ENCODE measurements at places on chromosomes 5 and 9.

GRCh38 chr9:92492781-92493401 is 10.6 kb upstream of the ASPN start:
- no peak for DNase-seq

DNA sequence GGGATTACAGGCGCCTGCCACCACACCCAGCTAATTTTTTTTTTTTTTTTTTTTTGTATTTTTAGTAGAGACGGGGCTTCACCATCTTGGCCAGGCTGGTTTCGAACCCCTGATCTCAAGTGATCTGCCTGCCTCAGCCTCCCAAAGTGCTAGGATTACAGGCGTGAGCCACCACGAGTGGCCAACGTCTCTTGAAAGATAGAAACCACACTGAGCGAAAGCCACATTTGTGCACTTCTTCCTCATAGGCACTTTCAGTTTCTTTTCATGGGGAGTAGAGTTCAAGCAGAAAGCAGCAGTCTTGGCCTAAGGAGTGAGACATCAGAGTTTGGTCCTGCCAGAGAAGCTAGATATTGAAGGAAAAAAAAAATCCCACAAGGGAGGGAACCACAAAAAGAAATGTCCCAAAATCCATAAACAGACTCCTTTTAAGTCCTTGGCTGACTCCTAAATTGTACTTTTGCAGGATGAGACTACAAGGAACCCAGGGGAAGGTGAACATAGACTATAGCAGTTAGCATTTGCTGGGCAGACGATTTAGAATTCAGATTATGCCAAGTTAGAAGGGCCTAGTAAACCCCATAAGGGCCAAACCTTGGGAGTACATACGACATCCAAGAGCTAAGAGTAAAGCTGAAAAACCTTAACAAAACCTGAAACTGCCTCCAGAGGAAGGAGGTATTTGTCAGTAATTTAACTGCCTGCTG is 43.9 kb upstream of the GLIPR2 start:
- DNase-seq = no peak

DNA sequence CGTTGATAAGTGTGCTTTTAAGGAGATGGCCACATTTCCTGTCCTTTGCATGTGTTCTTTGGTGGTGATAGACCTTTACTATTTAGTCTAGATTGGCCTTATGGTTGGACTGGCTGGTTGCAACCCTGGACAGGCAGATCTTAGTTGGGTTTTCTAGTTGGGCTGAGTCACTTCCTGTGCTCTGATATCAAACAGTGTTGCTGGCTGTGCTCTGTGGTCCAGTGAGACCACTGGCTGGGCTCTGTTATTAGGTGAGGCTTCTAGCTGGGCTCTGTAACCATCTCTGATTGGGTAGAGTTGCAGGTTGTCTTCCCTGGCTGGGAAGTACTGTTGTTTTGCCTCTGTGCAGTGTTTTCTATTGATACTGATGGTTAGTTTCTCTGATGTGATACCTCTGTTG is 432.5 kb downstream of the LRRC70 start:
- no peak for DNase-seq

DNA sequence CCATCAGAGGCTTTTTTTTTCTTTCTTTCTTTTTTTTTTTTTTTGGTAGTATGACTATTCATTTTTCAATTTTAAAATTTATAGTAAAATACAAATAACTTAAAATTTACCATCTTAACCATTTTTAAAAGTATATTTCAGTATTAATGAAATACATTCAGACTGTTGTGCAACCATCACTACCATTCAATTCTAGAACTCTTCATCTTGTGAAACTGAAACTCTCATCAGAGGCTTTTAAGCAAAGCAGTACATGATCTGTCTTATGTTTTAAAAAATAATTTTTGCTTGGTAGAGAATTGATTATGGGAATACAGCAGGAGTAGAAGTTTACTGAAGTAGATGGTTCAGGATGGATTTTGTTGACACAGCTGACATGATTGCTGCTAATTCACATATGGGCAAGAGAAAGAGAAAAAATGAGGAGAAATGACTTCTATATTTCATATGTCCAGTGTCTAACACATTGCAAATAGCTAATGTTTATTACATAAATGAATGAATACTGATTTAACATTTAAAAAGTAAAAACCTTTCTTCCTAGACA is 13.4 kb downstream of the ELOVL7 start:
- DNase-seq = no peak

- no peak for DNase-seq
Observed at GRCh38 chr5:115543365-115544042, 1.1 kb downstream of the FEM1C start.

DNA sequence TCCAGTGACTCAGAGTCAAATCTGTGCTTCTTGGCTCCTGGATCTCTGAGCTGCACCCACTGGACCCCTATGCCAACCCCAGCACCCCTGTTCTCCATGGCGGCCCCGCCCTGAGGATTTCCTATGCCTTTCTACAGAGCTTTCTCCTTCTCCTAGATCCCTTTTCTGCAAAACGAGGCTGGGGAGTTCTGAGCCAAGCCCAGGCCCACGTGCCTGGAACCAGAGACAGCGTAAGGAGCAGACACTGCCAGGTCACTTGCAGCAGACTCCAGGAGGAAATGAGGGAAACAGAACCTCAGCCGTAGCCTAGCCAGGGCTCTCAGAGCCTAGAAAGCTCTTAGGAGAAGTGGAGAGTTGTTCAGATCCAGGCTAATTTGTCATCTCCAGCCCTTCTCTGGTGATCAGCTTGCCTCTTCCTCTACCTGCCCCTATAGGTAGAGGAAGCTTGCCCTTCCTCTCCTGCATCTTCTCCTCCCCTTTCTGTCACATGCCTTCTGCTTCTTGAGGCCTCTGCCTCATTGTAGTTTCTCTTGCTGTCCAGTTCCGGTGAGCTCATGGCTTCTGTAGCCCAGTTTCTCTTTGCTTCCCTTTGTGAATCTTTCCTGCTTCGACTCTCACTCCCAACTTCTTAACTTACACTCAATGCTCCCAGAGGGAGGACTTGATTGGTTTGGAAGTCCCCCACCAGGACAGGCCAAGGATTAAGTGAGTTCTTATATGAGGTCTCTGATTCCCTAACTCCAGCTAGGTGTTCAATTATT is 163.4 kb downstream of the RGS3 start:
- no peak for DNase-seq

DNA sequence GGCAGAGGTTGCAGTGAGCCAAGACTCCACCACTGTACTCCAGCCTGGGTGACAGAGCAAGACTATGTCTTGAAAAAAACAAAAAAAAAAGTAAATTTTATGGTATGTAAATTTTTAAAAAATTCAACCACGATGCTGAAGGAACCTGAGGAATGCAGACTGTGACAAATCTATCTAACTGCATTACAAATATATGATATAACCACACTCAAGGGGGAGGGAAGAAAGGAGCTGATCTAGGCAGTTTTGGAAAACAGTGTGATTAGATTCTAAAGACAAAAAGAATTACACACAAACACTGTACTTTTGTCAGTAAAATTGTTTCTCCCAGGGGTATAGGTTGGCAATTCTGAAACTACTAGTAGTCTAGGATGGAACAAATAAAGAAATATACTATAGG is 17.0 kb downstream of the LARS1 start:
- no peak for DNase-seq

DNA sequence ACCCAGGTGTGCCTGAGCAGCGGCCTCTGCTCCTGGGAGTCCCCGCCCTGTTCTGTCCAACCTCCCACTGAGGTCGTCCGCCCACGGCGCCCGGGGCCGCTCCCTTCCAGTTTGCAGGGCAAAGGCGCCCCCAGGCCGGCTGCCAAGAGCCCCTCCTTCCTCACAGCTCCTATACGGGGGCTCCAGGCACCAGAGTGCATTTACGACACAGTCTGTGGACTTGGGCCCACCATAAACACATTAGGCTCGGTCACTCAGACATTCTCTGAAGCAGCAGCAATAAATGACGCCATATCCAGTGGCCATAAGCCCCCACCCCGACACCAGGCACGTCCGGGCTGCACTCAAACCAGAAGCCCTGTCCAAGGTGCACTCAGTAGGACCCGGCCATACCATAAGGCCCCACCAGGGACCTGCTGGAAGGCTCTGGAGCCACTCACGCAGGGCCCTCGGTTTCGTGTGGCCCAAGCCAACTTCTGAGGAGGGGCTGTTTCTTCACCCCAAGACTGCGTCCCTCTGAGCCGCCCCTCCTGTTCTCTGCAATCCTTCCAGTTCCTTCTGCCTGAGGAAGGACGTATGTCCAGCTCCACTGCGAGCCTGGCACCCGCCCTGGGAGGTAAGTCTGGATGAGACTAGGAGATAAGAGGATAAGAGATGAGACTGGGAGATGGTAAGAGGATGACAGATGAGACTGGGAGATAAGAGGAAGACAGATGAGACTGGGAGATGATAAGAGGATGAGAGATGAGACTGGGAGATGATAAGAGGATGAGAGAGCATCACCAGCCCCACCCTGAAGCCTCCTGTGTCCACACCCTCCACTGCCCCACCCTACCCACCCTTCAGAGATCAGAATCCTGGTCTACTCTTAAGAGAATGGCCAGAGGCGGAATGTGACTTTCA is 26.7 kb downstream of the SLC6A18 start:
- no peak for DNase-seq
